ENCODE measurements at places on chromosomes 11 and 22. TPM values are rescaled to one million over a fixed set of nuclear protein-coding genes. Genes with fewer than 3 reads are reported as not detected.

DNA sequence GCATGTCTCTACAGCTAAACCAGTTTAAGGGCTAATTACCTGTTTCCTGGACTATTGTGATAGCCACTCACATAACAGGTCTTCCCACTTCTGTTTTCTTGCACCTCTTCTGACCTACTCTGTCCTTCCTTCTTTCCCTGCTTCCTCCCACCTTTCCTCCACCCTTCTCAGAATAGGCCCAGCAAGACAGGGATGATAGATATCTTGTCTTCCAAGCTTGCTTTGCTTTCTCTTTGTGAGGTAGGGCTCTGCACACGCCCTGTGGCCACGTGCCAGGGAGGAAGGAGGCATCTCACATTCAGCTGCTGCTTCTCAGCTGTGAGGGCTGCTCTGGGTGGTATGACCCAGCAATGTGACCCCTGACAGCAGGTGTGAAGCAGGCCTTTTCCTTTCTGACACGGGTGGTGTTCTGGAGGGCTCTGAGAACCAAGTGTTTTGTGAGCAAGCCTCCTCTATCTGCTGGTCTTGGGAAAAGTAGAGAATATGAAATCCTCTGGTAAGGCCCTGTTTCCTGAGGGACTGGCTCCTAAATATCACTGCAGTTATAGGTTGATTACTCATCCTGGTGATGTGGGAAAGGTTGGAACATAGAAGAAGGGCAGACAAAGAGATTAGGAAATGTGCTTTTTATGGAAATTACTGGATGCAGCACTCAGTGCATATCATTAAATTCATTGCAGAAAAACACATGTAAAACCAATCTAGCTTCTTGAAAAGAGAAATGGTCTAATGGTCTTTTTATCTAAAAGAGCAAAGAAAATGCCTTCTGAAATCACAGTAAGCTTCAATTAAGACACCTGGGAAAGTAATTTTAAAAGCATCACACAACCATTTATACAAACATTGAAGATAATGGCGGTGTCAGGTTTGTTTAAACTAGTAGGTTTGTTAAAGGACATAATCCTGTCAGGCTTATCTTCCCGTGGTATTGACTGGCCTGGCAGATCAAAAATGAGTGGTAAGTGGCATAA, 8.5 kb downstream of the AMOTL1 start:
- no peaks in the 10 kb centered on the region for H3K27me3 ChIP-seq
- no peaks in the 10 kb centered on the region for H3K36me3 ChIP-seq
- H3K4me3 ChIP-seq: no peak overlapping the region

GRCh38 chr11:71286701-71287643, 34.6 kb upstream of the SHANK2 start:
- no peaks in the 10 kb centered on the region for H3K36me3 ChIP-seq
- no peak overlapping the region for H3K27ac ChIP-seq
- H3K4me1 ChIP-seq: no peaks in the 10 kb centered on the region
- no peaks in the 10 kb centered on the region for H3K27me3 ChIP-seq

GRCh38 chr11:111363985-111364384, 15.1 kb downstream of the POU2AF1 start:
- H3K27ac ChIP-seq: no peak overlapping the region
- no peak overlapping the region for H3K4me3 ChIP-seq
- no peak for DNase-seq
- no peaks in the 10 kb centered on the region for H3K27me3 ChIP-seq
- peaks cover 6% of the 10 kb centered on the region for H3K4me1 ChIP-seq
- no peaks in the 10 kb centered on the region for H3K36me3 ChIP-seq

DNA sequence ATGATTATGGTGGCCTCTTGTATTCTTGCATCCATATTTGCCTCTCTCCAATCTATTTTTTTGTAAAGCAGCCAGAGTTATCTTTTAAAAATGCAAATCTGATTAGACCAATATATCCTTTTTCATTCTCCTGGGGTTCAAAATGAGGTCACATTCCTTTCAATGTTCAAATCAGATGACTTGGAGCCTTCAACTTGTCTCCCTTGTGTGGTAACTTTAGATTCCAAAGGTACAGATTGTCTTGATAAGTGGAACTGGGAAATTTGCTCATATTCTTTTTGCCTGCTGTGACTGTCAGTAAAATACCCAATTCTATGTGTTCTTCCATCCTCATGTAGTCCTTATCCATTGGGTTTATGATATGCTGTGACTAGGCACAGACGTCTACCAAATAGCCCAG, 15.1 kb upstream of the CAPRIN1 start:
- H3K36me3 ChIP-seq: no peaks in the 10 kb centered on the region
- H3K4me1 ChIP-seq: no peaks in the 10 kb centered on the region
- H3K27me3 ChIP-seq: no peaks in the 10 kb centered on the region
- no peak overlapping the region for H3K27ac ChIP-seq

GRCh38 chr22:35580351-35581022, 36.6 kb downstream of the MB start:
- H3K4me3 ChIP-seq: no peak overlapping the region
- no peak overlapping the region for H3K27ac ChIP-seq
- no peaks in the 10 kb centered on the region for H3K27me3 ChIP-seq
- DNase-seq: no peak
- H3K4me1 ChIP-seq: no peaks in the 10 kb centered on the region

- H3K4me3 ChIP-seq: no peak overlapping the region
- no peaks in the 10 kb centered on the region for H3K36me3 ChIP-seq
- no peak overlapping the region for H3K27ac ChIP-seq
- peaks cover 4% of the 10 kb centered on the region for H3K4me1 ChIP-seq
Observed at GRCh38 chr22:30033901-30034300, 46.4 kb upstream of the HORMAD2 start.

DNA sequence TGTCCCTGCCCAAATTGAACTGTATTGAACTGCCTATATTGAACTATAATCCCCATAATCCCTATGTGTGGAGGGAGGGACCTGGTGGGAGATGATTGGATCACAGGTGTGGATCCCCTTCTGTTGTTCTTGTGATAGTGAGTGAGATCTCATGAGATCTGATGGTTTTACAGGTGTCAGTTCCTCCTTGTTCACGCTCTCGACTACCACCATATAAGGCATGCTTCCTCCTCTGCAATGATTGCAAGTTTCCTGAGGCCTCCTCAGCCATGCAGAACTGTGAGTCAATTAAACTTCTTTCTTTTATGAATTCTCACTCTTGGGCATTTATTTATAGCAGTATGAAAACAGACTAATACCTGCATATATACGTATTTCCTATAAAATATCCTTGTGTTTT, 206.5 kb upstream of the PDGFD start:
- no peaks in the 10 kb centered on the region for H3K27me3 ChIP-seq
- H3K4me3 ChIP-seq: no peak overlapping the region
- DNase-seq: no peak
- H3K27ac ChIP-seq: no peak overlapping the region
- no peaks in the 10 kb centered on the region for H3K4me1 ChIP-seq
- no peaks in the 10 kb centered on the region for H3K36me3 ChIP-seq

DNA sequence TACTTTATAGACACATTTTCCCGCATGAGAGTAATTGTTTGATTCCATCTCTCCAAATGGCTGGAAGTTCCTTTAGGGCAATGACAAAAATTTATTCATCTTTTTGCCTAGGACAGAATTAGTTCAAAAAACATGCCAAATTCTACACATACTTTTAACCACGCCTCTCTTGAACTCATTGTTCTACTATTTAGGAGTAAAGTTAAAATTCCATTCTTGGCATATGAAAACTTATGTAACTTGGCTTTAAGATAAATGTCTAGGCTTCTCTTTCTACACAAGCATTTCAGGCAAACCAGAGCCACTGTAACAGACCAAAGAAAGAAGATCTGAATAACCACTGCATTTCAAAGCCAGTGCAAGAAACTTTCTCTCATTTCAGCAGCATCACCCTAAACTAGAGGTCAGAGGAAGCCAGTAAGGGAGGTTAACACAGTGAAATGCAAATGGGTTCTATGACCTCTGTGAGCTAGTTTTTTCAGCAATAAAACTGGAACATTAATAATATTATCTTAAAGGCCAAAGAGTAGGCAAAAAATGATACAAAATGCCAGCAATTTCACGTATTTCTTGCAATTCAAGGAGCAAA, 73.0 kb downstream of the RSF1 start:
- DNase-seq: no peak
- H3K36me3 ChIP-seq: no peaks in the 10 kb centered on the region
- no peak overlapping the region for H3K27ac ChIP-seq
- H3K27me3 ChIP-seq: no peaks in the 10 kb centered on the region
- peaks cover 4% of the 10 kb centered on the region for H3K4me1 ChIP-seq

DNA sequence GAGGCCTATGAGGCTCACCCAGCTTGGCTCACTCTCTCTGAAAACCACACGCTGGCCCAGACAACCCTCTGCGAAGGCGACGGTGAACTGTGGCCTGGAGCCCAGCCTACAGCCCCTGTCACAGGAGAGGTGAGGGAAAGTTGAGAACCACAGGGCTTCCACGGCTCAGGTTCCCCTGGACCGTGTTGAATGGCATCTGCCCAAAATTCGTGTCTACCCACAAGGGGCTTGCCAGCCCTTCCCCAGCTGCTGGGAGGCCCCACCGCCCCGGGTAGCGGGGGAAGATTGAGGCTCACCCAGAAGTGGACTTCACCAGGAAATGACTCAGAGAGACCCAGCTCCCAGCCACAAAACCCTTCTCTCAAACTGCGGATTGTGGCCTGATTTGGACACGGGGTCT, 197.1 kb downstream of the CTTN start:
- DNase-seq: no peak
- no peaks in the 10 kb centered on the region for H3K36me3 ChIP-seq
- H3K27ac ChIP-seq: no peak overlapping the region
- H3K27me3 ChIP-seq: no peaks in the 10 kb centered on the region

- no peaks in the 10 kb centered on the region for H3K27me3 ChIP-seq
- no peaks in the 10 kb centered on the region for H3K36me3 ChIP-seq
- no peak for DNase-seq
- H3K27ac ChIP-seq: peak overlapping the region; percentile 91
- H3K4me1 ChIP-seq: peaks cover 25% of the 10 kb centered on the region
Observed at GRCh38 chr11:125166764-125167291, 2.3 kb downstream of the PKNOX2 start.

DNA sequence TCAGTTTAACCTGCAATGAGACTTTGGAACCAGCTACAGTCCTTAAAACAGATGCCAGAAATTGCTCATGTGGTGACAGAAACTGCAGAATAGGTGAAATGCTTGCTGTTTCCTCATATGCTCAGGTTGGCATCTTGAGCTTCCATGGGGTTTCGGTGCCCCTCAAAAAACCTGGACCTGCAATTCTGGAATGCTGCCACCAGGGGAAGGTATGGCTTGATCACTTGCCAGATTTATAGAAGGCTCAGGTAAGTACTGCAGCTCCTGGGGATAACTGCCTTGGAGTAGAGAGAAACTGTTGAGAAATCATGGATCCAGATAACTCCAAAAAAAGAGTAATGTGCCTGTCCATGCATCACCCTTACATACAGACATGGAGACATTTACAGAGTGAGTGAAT, 113.0 kb downstream of the CTTN start:
- H3K27ac ChIP-seq: no peak overlapping the region
- H3K4me3 ChIP-seq: no peak overlapping the region
- DNase-seq: no peak

GRCh38 chr11:1864831-1865665, 12.2 kb downstream of the LSP1 start:
- H3K27ac ChIP-seq: peak overlapping the region; percentile 61
- H3K4me1 ChIP-seq: peaks cover 21% of the 10 kb centered on the region
- DNase-seq: peak; percentile 64
- no peaks in the 10 kb centered on the region for H3K36me3 ChIP-seq
- no peaks in the 10 kb centered on the region for H3K27me3 ChIP-seq
- peak overlapping the region; percentile 24 for H3K4me3 ChIP-seq

- H3K27me3 ChIP-seq: no peaks in the 10 kb centered on the region
- H3K27ac ChIP-seq: no peak overlapping the region
- no peaks in the 10 kb centered on the region for H3K4me1 ChIP-seq
- DNase-seq: no peak
- no peak overlapping the region for H3K4me3 ChIP-seq
Observed at GRCh38 chr22:42511401-42511891, 8.2 kb downstream of the RRP7A start.

DNA sequence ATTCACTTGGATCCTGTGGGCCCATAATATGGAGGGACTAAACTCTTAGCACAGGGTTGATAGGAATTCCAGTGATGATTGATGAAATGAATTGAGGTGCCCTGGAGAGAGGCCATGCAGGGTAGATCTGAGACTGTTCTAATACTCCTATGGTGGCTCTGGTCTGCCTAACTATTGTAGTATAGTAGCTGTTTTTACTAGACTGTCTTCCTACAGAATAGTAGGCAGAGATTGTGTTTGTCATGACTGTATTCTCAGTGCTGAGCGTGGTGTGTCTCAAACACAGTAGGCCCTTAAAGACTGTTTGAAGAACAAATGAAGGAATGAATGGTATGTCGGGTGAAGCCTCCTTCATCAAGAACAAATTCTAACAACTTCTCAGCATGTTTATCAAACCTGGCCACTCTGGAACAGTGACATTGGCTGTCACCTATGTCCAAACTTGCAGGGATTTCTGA, 107.0 kb upstream of the SESN3 start:
- H3K4me3 ChIP-seq: no peak overlapping the region
- no peaks in the 10 kb centered on the region for H3K36me3 ChIP-seq
- peak overlapping the region; percentile 85 for H3K27ac ChIP-seq
- no peak for DNase-seq
- peaks cover 16% of the 10 kb centered on the region for H3K4me1 ChIP-seq

DNA sequence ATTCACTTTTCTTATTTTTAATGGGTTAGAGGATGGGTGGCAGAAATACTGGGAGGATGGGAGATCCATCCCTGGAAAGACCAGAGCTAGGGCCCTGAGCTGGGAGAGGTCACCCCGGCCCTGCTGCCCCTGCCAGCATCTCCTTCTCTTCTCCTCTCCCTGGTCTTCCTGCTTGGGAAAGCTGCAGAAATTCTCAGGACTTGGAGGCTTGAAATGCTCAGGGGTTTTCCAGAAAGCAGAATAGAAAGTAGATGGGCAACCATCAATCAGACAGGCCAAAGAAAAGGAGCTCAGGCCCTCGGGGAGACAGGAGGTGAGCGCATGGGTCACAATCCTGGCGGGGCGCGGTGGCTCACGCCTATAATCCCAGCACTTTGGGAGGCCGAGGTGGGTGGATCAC, 1.5 kb downstream of the APOBEC3H start:
- H3K36me3 ChIP-seq: no peaks in the 10 kb centered on the region
- no peak overlapping the region for H3K4me3 ChIP-seq
- no peaks in the 10 kb centered on the region for H3K27me3 ChIP-seq
- no peak overlapping the region for H3K27ac ChIP-seq

GRCh38 chr11:76524919-76525318, 80.1 kb downstream of the EMSY start:
- H3K27me3 ChIP-seq: no peaks in the 10 kb centered on the region
- no peak overlapping the region for H3K27ac ChIP-seq
- DNase-seq: no peak
- no peaks in the 10 kb centered on the region for H3K36me3 ChIP-seq

Gene JAML
- total RNA-seq: 0.79 TPM

Gene DTX4
- total RNA-seq: 20.3 TPM

Gene BTBD18
- not detected for total RNA-seq

Gene BBOX1
- total RNA-seq: 2.3 TPM

Gene PRODH
- not detected for total RNA-seq

Gene NPTXR
- total RNA-seq: 7.4 TPM

Gene SGSM1
- 2.3 TPM for total RNA-seq

Gene CHORDC1
- total RNA-seq: 51.1 TPM

Gene FOLH1
- 1.3 TPM for total RNA-seq

Gene RDX
- total RNA-seq: 133 TPM

Gene IFITM2
- 207 TPM for total RNA-seq
